T-helper 9 cell (primary cell): ENCODE measurements at places on chromosomes 16 and 17.

GRCh38 chr17:7560172-7561027 is 1.3 kb upstream of the SENP3 start:
- peak; percentile 33 for DNase-seq

- DNase-seq, result no peak
Measured at GRCh38 chr17:28230011-28230410, 89.0 kb upstream of the TMEM97 start.

- no peak for DNase-seq
Measured at GRCh38 chr17:49005140-49005539, 8.0 kb downstream of the IGF2BP1 start.

- DNase-seq, result no peak
Measured at GRCh38 chr17:73797594-73798110, 153.4 kb upstream of the SDK2 start.

GRCh38 chr16:75491876-75492275 is 3.4 kb downstream of the CHST6 start:
- DNase-seq, result no peak

- no peak for DNase-seq
Measured at GRCh38 chr17:38442548-38442947, 14.3 kb downstream of the ARHGAP23 start.

- no peak for DNase-seq
Measured at GRCh38 chr17:72271603-72272002, 150.8 kb downstream of the SOX9 start.

- no peak for DNase-seq
Measured at GRCh38 chr16:4385789-4386450, 14.3 kb downstream of the VASN start.

DNA sequence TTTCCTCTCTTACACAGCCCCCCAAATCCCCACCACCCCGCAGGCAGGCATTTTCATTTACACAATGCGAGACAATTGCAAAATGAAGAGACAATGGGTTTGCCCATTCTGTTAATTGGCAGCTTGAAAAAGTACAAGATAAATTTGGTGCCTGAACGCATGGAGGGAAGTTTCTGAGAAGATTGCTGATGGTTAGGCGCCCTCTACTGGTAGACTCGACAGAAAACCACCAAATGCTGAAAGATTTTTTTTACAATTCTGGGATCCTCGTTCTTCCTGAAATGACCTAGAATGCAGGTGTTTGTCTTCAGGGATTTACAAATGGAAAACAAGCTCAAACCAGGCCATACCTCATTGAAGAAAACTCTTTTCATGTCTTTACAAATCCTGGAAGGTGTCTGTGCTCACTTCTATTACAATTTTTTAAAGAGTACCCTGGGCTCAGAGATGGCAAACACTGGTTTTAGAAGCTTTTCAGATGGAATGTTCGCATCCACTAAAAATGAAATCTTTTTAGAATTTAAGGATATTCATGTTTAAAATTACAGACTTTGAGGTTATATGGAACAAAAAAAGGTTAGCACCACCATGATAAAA is 338.5 kb downstream of the PMP22 start:
- DNase-seq, result peak; percentile 35

DNA sequence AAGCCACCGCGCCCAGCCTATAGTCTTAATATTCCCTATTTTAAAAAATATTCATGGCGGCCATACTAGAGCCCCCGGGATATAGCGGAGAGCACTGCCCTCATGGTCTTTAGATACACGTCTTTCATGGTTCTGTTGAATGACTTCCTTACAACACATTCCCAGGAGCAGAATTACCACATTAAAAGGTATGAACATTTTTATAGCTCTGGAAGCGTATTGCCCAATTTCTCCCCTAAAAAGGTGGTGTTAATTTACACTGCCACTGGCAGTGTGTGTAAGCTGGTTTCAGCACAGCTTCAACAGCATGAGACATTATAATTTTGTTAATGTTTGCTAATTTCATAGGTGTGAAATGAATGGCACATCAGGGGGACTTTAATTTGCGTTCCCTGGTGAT is 19.0 kb downstream of the C17orf100 start:
- no peak for DNase-seq

DNA sequence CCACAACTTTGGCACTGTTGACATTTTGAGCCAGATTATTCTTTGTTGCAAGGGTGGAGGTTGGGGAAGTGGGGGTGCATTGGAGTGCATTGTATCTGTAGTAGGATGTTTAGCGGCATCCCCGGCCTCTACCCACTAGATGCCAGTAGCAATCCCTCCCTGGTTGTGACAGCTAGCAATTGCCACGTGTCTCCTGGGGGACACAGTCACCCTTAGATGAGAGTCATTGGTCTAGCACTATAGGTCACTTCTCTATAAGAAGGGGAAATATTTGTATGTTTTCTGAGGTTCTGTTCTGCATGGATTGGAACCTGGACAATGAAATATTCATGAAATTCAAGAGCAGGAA is 32.4 kb downstream of the MSI2 start:
- no peak for DNase-seq
